ENCODE measurements at places on chromosomes 5 and 9.

- no peak for DNase-seq
These were observed 473.5 kb upstream of the DAP start for GRCh38 chr5:11234501-11234911.

DNA sequence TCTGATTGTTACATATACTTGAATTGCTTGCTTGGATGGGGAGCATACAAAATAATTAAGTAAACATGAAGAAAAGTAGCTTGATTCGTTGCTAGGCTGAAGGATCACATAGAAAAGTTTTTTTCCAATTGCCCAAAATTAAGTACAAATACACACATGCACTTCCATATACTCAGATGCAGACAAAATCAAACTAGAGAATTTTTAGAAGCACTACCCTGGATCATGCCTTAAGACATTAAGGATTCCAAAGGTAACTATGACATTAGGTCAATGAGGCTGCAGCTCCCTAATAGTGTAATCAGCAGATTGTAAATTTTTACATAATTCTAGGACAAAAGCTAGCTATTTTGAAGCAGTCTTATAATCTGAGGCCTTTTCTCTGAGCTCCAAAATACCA is 216.9 kb upstream of the TMEM161B start:
- no peak for DNase-seq

DNA sequence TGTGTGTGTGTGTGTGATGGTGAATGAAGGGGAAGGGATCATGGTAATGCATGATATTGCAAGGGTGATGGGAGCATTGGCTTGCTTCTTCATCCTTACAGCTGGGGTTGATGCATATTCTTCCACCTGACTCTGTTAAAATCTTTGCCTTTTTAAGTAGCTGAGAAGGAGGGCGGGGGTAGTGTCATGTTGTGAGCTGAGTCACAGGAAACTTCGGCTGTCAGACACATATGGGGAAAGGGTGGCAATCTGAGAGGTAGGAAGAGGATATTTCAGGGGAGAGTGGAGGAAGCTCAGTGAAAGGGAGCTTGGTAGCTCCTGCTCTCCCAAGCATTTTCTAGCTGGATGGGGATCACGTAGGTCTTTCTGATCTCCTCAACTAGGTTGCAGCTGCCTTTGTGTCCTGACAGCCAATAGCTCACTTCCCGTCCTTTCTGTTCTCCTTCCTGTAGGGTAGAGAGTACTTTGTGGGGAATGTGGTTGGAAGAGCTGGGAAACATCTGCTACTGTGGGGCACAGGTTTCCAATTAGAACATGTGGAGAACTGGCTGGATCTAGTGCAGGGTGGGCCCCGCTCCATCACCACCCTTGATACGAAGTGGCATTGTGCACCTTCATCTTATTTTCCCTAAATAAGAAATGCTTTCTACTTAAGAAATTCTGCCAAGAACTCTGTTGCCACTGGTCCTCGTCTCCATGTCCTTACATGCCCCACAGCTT is 18.1 kb upstream of the CLK4 start:
- DNase-seq = no peak

GRCh38 chr5:97628031-97628430 is 445.0 kb upstream of the RIOK2 start:
- DNase-seq = no peak

Data from posterior cingulate gyrus (tissue), 11 donors.